Panc1 (cell line): ENCODE measurements at places on chromosomes 11 and 22.

GRCh38 chr11:15616130-15617105 lies 501.7 kb downstream of the INSC start:
- DNase-seq: no peak

GRCh38 chr11:104060820-104061219 lies 24.4 kb downstream of the DDI1 start:
- no peak for DNase-seq

DNA sequence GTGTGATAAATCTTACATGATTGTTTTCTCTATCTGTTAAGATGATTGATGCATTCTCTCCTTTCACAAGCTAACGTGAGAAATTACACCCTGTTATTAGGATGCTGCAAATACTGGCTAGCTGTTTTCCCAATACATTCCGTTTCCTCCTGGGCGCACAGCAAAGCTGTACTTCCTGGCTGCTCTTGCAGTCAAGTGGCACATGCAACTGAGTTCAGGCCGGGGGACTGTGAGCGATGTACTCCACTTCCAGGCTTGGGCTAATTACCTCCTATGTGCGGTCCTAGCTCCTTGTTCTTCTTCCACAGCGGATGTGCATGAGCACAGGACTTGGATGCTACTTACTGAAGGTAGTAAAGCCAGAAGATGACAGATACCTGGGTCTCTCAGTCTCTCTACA lies 234.9 kb upstream of the SESN3 start:
- DNase-seq: no peak

GRCh38 chr11:134479206-134480135 lies 67.4 kb upstream of the B3GAT1 start:
- no peak for DNase-seq

DNA sequence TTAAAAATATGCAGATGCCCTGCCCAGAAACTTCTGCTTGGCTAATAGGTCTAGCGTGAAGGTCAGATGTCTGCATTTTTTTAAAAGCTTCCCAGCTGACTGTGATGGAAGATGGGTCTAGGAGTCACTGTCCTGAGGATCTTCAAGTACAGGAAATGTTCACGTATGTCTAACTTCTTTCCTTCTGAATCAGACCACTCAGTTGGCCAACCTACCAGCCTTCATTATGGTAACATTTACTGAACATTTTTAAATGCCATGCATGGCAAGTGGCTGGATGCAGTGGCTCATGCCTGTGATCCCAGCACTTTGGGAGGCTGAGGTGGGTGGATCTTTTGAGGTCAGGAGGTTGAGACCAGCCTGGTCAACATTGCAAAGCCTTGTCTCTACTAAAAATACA lies 1.1 kb upstream of the PRG2 start:
- no peak for DNase-seq

GRCh38 chr11:30876663-30877396 lies 290.7 kb upstream of the MPPED2 start:
- DNase-seq: no peak

- no peak for DNase-seq
Measured at GRCh38 chr11:69007975-69008381, 5.1 kb downstream of the MRGPRF start.

DNA sequence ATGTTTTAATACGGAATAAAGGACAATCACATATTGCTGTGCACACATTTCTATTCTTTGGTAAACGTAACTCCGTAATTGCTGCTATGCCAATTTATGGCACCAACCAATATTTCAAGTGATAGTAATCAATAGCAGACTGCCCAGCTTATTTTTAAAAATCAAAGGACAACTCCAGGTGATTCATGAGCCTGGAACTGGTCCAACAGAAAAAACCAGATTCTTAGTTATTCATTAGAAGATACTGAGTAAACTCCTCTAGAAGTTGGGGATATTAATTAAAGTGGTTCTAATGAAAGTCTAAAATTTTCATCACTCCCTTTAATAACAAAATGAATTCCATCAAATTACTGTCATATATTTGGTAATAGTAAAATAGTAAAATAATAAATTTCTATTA lies 9.4 kb upstream of the OR52H1 start:
- no peak for DNase-seq

- no peak for DNase-seq
Measured at GRCh38 chr11:86644291-86644690, 28.1 kb downstream of the ME3 start.

DNA sequence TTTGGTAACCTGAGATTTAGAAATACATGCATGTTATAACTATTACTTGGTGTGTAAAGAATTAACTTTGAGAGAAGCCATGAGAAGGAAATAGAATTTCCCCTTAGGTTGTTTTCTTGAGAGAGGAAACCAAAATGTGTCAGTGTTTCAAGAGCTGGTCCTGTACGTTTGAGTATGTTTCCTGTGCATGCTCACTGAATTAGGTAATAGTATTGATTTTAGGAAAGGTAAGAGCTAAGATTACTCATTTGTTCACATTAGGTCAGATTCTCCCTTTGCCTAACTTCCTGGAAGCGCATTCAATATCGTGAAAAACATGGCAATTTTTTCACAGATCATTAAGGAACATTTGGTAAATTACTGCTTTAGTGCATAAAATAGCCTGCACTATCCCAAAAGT lies 49.3 kb upstream of the RDX start:
- no peak for DNase-seq

GRCh38 chr22:19121631-19122142 lies 525 bp downstream of the DGCR2 start:
- DNase-seq: no peak

- no peak for DNase-seq
Measured at GRCh38 chr11:31702966-31703365, 108.2 kb downstream of the PAX6 start.

DNA sequence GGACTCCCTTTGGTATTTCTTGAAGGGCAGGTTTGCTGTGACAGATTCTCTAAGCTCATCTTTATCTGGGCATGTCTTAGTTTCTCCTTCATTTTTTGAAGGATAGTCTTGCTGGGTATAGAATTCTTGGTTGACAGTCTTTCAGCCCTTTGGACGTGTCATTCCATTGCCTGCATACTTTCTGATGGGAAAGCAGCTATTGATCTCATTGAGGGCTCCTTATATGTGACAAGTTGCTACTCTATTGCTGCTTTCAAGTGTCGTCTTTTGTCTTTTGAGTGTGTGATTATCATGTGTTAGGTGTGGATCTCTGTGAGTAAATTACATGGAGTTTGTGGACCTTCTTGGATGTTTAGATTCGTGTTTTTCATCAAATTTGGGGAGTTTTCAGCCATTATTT lies 21.9 kb downstream of the IGHMBP2 start:
- DNase-seq: no peak

- DNase-seq: no peak
Measured at GRCh38 chr11:41309111-41309522, 150.3 kb downstream of the LRRC4C start.

GRCh38 chr22:28904211-28904896 lies 21.0 kb downstream of the ZNRF3 start:
- DNase-seq: no peak

DNA sequence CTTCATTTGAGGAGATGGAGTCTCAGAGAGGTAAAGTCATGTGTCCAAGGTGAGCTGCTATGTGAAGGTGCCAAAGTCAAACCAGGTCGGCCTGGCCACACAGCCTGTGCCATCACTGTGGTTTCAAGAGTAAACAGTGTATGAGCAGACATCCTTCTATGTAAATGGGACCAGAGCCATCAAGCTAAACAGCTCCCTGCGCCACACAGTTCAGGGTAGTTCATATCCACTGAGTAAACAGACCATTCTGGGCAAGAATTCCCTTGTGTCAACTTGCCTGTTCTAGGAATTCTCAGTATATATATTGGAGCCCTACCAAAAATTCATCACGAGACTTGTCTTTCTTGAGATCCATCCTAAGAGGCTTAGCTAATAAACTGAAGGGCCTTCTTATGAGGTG lies 77.5 kb downstream of the AMOTL1 start:
- DNase-seq: no peak

DNA sequence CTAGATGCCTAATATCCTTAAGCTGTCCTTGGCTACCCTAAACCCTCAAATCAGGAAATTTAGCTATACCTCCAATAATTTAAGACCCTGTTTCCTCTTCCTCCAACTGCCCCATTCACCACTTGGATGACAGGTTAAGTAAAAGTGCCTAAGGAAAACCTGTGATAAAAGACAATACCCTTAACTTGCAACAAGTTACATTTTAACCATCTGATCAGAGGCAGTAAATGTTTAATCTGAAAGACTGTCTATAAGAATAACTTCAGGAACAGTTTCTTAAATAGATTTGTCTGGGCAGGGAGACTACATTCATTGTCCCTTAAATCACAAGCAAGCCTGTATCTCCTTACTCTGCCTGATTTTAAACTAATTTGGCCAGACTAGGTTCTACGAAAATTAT lies 129.1 kb downstream of the APOL5 start:
- DNase-seq: no peak
